ENCODE measurements at places on chromosomes 3 and 15.

DNA sequence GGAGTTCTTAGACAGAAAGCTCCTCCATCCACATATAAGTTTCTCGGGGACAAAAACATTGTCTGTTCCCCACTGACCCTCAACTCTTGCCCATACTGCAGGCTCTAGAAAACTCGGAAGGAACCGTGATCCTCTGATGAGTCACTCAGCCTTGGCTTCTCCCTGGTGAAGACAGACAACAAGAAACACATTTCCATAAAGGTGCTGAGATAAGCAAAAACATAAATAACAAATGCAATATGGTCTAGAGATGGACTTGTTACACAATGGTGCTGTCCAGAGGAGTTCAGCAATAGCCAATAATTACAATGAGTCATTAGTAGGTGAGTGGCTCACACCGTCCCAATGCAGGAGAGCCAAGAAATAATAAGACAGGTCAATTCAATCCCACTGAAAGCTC lies 43.7 kb downstream of the MAGI1 start:
- peak; percentile 56 for DNase-seq

GRCh38 chr15:75053748-75054125 lies 30.3 kb downstream of the PPCDC start:
- no peak for DNase-seq

DNA sequence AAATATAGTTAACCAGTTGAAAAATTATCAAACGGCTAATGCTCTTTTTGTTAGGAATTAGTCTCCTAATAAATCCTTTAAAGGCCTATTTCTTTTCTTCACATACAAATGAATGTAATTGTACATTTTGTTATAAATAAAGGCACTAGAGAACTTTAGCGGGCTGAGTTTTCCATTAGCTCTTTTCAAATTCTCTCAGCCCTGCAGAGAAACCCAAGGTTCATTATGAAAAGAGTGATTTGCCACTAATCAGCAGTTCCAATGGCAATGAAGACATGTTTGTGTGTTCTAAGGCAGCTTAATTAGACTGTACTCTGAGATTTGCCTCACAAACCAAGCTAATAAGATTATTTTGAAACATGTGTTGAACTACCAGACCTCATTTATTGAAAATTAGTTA lies 64.6 kb upstream of the P2RY1 start:
- DNase-seq = no peak

DNA sequence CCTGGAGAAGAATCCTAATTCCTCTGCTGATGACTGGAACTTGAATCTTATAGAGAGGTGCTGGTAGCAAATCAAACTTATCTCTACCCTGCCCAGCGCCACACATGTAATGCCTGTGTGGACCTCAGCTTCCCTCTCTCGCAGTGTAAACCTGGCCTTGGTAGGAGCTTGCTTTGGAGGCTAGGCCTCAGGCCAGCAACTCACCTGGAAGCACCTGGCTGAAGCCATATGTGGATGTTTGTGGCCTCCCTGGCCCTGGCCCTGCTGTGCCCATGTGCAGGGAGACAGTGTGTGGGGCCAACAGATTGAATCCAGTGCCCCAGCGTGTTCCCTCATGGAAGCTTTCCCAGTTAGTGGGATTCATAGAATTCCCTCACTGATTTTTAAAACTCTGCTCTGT lies 8.4 kb downstream of the TTC21A start:
- DNase-seq = no peak

GRCh38 chr3:189455641-189456417 lies 175.4 kb upstream of the TP63 start:
- no peak for DNase-seq

GRCh38 chr3:165778891-165779290 lies 58.3 kb downstream of the BCHE start:
- no peak for DNase-seq

- DNase-seq = no peak
Measured at GRCh38 chr3:66200147-66200546, 20.7 kb upstream of the SLC25A26 start.

DNA sequence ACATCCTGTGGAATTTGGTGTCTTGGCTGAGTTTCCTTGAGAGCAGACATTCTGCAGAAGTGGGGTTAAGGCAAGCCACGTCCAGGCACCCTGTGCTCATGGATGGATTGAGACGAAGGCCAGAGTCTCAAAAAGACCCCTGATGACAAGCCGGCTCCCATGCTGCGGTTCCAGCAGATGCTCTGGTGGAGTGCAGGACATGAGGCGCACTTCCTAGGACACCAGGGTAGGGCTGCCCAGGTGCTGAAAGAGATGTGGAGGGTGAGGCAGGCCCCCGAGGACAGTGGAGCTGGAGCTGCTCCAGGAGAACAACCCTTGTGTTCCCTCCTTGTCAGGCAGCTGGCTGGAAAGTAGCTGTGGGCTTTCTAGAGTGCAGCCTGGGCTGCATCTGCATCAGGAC lies 81.0 kb downstream of the ASB7 start:
- no peak for DNase-seq

DNA sequence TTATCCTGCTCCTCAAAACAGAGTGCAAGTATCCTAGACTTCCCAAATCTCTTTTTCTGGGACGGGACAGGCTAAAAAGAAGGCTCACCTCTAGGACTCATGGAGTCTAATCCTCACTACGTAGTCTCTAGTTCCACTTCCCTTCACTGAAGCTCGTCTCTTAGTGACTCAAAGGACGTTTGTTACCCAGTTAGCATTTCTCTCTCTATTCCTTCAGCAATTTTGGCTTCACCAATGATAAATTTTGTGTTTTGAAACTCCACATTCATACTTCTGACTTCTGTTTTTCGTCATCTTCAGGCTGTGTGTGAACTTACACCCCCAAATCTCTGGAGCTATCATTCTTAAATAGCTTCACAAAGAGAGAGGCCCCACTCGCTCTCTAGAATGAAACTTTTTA lies 627.1 kb downstream of the NAALADL2 start:
- no peak for DNase-seq

- peak; percentile 13 for DNase-seq
Measured at GRCh38 chr15:43105077-43105736, 631 bp downstream of the UBR1 start.

DNA sequence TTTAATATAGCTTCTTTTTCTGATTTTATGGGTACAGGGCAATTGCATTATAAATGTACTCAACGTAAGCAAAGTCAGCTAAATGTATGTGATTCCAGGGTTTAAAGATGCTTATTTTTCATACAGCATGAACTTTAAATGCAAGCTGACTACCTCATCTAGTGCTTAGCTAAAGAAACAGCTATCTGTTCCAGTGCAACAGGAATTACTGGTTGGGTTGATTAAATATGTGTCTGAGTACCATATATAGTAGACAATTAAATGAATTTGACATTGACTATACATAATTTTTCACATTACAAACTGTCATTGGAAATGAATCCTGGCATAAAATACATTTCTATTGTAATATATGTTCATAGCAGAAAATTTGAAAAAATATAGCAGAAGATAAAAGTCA lies 26.3 kb upstream of the SV2B start:
- DNase-seq = no peak

DNA sequence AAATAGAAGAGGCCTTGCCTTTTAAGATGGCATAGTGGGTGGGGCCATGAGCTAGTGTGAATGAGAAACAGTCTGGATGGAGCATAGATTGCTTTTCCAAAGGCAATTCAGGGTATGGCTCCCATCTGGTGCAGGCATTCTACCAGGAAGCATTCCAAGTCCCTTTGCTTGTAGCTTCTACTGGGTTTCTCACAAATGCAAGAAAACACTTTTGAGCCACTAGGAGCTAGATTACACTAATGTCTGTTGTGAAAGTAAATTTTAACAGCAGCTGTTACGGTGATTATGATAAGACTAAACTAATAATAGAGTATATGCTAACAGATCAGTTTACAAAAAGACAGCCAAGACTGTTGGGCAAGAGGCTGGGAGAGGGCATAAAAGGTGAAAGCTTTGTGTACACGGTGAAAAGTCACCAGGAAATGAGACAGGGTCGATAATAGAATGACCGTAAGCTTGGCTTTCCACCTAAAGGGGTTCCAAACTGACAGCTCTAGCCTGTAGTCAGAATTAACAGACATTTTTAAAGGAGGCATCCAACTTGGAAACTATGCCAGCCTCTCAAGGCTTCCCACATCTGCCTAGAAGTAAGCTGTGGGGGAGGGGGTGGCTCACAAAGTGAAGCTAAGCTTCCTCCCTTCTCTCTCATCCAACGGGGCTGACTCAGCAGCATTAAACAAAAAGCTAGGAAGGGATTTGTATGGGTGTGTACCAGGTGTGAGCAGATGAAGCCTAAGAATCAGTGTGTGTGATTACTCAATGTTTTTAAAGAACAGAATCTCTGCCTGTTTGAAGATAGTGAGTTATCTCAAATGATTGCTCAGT lies 61.1 kb upstream of the GPD1L start:
- peak; percentile 70 for DNase-seq

GRCh38 chr3:182739619-182740018 lies 53.7 kb upstream of the ATP11B start:
- peak; percentile 29 for DNase-seq

DNA sequence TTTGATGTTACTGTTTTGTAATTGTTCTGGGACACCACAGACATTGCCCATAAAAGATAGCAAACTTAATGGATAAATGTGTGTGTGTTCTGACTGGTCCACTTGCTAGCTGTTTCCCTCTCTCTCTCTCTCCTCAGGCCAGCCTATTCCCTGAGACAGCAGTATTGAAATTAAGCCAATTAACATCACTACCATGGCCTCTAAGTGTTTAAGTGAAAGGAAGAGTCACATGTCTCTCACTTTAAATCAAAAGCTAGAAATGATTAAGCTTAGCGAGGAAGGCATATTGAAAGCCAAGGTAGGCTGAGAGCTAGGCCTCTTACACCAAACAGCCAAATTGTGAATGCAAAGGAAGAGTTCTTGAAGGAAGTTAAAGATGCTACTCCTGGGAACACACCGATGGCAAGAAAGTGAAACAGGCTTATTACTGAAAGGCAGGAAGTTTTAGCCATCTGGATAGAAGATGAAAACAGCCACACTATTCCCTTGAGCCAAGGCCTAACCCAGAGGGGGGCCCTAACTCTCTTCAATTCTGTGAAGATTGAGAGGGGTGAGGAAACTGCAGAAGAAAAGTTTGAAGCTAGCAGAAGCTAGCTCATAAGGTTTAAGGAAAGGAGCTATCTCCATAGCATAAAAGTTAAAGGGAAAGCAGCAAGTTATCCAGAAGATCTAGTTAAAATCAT lies 295.1 kb downstream of the CHST2 start:
- DNase-seq = no peak

DNA sequence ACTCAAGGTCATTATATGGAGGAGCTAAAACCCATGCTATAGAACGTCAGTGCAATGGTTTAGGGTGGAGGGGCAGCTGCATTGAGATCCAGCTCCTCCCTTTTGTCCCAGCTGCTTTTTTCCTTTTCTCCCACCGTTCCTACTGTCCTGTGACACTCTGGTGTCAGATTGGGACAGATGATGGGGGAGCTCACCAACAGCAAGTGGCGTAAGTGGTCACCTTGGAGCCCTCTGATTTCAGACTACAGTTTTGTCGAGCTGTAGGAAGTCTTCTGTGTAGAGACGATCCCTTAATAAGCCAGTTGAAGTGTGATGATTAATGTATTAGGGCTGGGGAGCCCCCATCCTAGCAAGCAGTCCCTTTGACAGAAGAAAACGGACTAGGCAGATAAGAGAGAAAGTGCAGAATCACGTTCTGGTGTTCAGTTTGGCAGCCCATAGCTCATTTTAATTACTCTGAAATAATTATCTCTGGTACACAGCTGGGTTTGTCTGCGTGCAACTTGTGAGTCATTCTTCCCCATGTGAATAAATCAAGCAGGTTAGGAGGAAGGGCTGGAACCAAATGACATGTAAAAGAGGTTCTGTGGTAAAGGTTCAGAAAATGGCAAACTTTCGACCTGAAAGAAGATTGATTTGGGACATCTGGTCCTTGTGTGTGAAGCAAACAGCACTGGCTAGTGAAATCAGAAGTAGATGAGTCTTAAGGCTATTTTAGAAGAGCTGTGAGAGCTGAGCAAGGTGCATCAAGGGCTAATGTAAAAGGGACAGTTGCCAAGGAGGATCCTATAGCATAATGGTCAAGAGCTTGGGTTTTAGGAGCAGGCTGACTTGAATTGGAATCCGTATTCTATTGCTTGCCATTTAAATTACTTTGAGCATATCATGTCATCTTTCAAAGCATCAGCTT lies 241.4 kb downstream of the EDEM1 start:
- DNase-seq = no peak

DNA sequence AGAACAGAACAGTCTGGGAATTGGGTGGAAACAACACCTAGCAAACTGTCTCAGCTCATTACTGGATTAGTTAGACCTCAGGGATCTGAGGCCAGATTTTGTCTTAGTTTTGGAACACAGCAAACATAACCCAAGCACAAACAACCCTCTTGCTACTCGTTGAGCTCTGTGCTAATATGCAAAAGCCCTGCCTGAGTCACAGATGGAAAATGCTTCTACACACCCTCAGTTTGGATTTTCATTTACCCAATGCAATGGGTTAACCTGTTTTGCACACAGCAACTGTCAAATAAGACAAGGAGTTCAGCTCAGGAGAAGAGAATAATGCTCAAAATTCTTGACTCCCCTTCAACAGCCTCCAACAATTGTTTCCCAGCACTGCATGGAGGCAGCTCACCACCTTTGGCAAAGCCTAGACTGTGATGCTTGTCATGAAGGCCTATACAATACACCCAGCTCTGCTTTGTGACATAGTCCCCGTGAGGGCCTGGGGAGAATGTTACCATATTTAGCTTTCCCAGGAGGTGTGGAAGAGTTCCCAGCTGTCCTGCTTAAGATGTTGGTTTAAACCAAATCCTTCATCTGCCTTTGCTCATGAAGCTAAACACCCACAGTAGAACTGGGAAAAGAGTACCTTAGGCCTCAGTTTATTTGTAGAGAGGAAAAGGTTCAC lies 68.9 kb upstream of the MNS1 start:
- DNase-seq = no peak

DNA sequence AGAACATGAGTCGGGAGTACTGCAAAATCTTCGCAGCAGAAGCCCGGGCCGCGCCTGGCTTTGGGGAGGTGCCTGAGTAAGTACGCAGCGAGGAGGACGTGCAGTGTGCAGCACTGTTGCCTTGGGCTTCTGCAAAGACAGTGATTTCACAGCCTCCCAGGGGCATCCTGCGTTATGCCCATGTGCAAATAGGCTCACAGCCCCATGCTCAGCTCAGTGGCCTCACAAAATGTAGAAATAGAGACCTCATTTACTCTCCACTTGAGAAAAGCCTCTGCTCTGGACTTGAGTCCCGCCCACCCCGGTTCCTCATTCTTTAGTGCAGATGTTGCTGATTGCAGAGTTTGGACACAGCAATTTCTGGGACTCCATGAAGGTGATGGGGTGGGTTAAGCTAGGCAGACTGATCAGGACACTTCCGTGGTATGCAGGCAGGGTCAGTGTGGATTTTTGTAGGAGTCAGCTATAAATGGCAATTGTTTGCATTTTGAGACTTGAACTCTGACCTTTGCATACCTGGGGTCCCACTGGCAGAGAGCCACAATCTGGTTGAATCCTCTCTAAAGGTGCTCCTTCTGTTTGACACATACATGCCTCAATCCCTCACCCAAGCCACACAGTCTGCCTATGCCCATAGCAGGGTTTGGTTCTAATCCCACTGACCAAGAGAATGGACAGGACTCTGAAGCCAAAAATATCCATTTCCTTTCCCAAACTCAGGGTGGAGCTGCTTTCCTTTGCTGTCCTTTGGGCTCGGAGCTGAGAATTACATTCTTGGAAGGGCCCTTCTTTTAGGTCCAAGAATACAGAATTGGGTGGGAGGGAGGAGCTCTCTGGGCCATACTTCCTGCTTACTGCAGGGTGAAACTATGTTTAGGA lies 20.7 kb upstream of the SLC28A1 start:
- peak; percentile 59 for DNase-seq
